ENCODE measurements at places on chromosomes 4 and X.

DNA sequence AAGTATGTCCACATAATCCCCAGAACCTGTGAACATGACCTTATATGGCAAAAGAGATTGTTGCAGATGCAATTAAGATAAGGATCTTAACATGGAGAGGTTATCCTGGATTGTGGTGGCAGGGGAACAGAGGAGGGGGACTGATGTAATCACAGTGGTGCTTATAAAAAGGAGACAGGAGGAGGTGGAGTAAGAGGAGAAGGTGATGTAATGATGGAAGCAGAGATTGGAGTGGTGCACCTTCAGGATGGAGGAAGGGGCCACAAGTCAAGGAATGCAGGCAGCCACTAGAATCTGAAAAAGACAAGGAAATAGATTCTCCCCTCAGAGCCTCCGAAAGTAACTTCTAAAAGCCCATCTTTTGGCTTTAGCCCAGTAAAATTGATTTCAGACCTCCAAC lies 388.4 kb downstream of the BCOR start:
- DNase-seq, result no peak

- DNase-seq, result peak; percentile 56
These were observed 92.7 kb upstream of the RPL34 start for GRCh38 chr4:108527723-108528122.

DNA sequence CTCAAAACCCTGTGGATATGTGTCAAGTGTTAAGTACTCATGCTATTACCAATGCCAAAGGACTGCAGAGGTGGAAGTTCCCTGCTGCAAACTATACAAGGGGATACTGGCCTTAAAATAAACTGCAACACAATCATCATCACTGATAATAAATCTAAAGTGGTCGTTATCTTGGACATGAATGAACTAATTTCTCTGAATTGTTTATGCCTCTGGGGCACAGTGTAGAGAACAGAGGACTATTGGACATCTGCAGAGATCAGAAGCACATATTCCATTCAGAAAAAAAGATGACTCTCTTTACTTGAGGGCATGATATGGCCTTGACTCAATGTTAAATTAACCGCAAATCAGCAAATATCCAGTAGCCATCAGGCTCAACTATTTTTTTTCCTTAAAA lies 542.6 kb upstream of the IGFBP7 start:
- DNase-seq, result no peak

DNA sequence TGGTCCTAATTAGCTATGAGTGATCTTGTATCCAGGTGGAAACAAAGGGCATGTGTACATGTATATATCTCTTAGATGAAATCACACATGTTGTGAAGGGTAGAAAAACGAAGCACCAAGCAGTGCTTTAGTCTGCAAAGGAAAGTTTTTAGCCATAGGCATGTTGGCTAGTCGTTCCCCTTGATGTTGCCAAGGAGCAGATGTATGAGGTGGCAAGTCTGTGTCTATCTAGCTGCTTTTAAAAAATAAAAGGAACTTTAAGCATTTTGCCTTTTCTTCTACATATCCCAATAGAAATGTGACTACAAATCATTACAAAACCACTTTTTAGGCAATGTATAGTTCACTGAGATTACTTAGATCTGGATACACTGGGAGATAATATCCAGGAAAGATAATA lies 63.1 kb downstream of the NSUN7 start:
- no peak for DNase-seq

DNA sequence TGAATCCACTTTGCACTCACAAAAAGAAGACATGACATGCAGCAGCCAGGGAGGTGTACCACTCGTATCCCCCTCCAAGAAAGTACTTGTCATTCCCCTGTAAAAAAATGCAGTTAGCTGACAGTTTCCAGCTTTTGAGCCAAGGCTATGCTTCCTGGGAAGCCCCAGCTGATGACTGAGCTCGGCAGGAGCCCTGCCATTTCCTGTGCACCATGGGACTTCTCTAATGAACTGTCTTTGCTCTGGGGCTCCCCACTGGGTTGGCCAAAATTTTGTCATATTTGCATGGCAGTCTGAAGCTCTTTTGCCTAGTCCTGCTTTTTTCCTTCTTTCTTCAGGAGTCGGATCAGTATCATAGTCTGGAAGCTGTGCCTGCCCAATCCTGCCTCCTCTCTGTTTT lies 104.5 kb upstream of the MAOA start:
- DNase-seq, result no peak

GRCh38 chr4:118910221-118910620 lies 21.6 kb downstream of the SYNPO2 start:
- DNase-seq, result no peak

DNA sequence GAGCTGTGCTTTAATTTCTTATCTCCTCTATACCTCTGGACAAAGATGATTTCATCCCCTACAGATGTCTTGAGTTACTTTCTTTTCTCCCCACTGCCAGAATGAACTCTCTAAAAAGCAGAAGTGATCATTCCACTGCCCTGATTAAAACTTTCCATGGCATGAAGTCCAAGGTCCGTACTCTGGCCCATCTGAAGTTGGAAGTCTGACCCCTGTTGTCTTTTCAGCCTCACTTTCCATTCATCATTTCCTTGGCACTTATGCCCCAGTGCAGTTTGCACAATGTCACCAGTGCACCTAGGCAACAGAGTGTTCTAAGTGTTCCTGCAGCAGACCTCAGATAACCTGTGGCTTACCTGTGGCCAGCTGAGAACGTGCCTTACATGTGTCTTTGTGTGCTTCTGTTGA lies 242.4 kb downstream of the FRAS1 start:
- no peak for DNase-seq

DNA sequence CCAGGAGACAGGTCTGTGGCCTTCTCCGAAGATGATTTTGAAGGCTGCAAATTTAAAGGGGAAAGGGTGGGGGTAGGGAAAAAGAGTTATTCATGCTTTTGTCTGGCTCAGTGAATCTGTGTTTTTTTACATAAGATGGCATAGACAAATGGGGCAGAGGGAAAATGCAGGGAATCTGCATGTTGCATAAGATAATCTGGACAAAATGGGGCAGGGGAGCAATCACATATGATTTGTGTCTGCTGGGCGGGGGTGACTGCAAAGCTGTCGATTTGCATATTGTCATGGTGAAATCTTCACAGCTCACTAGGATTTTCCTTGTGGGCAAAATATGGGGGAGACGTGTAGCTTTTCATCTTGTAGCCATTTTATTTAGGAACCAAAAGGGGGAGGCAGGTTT lies 29.4 kb upstream of the GYG2 start:
- no peak for DNase-seq

DNA sequence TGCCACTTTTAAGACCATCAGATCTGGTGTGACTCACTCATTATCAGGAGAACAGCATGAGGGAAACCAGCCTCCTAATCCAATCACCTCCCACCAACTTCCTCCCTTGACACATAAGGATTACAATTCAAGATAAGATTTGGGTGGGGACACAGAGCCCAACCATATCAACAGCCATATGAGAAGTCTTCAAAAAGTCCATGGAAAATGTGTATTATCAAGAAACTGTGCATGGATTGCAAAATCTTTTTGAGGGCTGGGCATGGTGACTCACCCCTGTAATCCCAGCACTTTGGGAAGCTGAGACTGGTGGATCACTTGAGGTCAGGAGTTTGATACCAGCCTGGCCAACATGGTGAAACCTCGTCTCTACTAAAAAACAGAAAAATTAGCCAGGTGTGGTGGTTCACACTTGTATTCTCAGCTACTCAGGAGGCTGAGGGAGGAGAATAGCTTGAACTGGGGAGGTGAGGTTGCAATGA lies 17.8 kb upstream of the RPL39 start:
- DNase-seq, result no peak

All from CD4-positive, alpha-beta T cell treated with Interleukin-21 for 1 hour (primary cell).